ENCODE measurements at places on chromosomes 13 and 19.

DNA sequence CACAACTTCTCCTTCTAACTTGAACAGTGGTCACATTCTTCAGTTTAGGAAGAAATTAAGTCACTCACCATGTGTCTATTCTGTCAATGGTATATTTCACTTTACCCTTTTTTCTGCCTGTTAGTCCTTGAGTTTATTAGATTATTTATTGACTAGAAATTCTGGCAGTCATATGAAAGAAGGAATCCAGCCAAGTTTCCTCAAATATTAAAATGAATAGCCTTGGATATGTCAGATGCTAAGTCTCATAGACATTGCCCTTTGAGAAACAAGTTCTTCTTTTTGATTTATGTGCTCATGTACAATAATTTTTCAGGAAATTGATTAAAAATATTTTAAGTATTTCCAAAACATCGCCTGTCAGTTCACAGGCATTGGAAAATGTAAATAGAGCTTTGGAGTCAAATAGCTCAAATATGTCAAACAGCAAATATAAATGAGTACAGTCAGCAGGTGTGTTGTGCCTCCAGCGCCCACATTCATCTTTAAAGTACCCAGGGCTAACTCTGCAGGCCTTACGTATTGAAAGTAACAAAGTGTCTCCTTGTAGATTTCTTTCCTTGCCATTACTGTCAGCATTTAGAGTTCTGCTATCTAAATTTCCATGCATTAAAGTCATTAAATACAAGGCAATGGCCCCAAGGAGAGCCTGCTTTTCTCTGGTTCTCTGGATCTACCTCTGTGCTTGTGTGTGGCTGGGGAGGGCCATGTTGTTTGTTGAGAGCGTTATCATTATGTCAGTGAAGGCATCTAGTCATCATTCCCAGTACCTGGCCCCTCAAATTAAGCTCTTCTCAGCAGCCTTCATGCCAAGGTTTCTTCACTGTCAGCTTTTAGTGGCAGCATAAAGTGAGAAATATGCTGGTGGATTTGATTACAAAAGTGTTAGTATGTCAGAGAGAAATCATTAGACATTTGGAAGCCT lies 76.3 kb upstream of the TRPC4 start:
- no peak for DNase-seq

DNA sequence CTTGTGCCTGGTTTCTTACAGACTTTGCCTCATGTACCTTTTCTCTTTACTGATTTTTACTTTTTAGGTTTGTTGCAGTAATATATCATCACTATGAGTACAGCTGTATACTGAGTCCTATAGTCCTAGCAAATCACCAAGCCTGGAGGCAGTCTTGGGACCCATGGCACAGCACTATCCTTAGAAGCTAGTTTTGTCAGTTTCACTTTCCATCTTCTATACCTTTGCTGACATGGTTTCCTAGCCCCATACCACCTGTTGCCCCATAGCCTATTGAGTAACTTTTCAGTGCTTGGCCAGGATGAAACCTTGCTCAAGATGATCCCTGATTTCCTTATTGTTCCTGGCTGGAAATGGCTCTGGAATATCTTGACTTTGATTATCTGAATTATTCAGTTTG lies 826.4 kb downstream of the GPC5 start:
- DNase-seq, result no peak

GRCh38 chr13:73058432-73058735 lies 421 bp upstream of the KLF5 start:
- no peak for DNase-seq

GRCh38 chr19:55483706-55484592 lies 1.0 kb upstream of the NAT14 start:
- DNase-seq, result no peak

- DNase-seq, result no peak
These were observed 146.3 kb downstream of the TM9SF2 start for GRCh38 chr13:99647596-99647985.

DNA sequence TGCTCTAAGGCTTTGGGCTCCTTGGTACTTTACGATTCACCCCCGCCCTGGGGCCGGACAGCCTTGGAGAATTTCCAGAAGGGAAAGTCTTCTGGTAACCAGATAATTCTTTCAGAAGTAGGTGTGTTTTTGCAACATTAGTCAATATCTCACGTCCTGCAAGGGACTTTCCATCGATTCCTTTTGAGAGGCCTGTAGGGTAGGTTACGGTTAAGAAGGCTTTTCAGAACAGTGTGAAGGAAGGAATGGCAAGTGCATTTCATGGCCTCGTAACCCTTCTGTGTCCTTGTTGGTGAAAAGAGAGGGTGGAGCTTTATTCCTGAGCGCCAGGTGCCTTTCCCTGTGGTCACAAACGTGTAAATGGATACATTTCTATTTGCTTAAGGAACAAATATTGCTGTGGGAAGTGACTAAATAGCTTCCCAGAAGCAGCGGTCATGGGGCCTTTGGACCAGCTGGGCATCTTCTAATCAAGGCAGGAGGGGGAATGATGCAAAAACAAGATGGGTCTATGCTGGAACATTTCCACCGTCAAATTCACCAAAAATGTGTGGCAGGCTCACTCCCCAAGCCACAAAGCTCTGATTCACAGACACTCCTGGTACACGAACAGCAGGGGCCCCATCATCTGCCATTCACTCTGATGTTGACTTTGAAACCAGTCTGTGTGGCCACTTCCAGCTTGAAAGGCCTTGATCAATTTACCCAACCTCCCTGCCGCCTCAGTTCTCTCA lies 99.2 kb downstream of the ANKRD10 start:
- DNase-seq, result no peak

- peak; percentile 42 for DNase-seq
These were observed at the start of gene GSX1 for GRCh38 chr13:27792393-27793218. Gene GSX1, plus strand, starts transcription at chr13:27792483. Its CDS starts 208 bp downstream, at chr13:27792691.

DNA sequence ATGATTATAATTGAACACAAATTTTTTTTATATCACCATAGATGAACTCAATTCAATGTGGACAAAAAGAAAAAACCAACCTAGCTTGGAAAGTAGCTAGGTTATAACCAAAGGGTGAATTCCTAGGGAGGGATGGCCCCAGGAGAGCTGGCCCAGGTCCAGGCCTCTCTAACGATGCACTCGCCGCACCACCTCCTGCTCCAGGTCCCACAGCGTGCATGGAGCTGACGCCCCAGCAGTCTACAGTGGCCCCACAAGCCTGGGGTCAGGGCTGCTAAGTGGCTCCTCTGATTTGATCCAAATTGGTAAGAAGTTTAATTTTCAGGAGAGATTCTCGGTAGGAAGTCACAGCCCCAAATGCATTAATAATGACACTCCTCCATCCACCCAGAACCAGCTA lies 48.8 kb downstream of the TSHZ3 start:
- DNase-seq, result no peak

- no peak for DNase-seq
These were observed 13.9 kb upstream of the GNA11 start for GRCh38 chr19:3080286-3080685.

DNA sequence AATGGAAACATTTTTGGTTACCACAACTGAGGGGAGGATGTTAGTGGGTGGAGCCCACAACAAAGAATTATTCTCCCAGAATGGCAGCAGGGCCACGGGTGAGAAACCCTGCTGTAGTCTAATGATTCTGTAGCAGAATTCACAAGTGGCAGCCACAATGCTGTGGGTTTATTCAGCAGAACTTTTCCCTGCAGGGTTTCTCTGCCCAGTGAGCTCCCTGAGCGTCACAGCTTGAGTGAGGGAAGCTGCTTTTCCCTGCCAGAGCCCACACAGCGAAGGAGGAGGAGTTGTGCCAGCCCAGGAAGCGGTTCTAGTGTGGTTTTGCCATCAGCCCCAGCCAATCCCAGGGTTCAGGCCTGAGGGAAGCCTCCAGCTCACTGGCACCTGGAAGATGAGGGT lies 4.4 kb downstream of the ATP12A start:
- DNase-seq, result peak; percentile 9

- no peak for DNase-seq
These were observed 6.8 kb upstream of the GTF2F2 start for GRCh38 chr13:45113233-45114224.

- DNase-seq, result no peak
These were observed 288.5 kb downstream of the NALCN start for GRCh38 chr13:101127741-101128353.

- DNase-seq, result no peak
These were observed 25.1 kb downstream of the AP1M1 start for GRCh38 chr19:16222806-16223205.

DNA sequence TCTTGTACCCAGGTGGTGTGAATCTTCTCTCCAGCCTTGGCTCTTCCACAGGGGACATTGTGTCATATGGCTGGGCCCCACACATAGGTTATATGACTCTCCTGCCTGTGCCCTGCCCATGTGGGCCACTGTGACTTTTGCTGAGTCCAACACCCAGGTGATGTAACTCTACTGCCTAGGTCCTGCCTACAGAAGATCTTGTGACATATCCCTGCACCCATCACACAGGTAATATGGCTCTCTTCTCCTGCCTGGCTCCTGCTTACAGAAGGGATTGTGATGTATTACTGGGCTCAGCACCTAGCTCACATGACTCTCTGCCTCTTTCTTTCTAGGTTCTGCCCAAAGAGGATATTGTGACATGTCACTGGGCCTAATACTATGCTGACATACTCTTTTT lies 19.5 kb upstream of the ZNF429 start:
- no peak for DNase-seq

- no peak for DNase-seq
These were observed 1317.1 kb downstream of the SLITRK1 start for GRCh38 chr13:82565201-82565600.

DNA sequence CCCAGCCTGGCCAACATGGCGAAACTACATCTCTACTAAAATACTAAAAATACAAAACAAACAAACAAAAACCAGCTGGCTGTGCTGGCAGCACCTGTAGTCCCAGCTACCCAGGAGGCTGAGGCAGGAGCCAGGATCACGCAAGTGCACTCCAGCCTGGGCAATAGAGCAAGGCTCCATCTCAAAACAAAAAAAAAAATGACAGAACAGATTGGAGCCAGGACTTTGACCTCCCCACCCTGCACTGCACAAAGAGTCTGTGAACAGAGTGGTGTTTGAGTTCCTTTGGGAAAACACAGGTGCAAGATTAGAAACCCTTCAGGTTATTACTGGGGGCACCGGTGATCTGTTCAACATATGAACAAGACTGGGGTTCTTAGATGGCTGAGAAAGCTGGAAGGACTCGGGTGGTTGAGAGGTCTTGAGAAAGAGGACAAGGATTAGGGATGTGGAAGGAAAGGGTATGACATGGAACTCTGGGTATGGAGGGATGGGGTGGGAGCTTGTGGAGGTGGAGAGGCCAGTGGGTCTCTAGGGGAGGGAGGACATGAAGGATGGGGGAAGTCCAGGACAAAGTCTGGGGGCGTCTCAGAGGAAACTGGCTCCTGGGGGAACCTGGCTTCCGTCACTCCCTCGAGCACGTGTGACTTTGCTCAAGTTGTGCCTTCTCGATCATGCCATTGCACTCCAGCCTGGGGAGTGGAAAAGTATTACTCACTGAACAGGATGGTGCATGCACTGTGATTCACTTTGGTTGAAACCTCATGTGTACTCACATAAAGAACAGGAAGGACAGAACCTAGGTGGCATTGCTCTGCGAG lies 25.9 kb downstream of the RCN3 start:
- DNase-seq, result peak; percentile 49

DNA sequence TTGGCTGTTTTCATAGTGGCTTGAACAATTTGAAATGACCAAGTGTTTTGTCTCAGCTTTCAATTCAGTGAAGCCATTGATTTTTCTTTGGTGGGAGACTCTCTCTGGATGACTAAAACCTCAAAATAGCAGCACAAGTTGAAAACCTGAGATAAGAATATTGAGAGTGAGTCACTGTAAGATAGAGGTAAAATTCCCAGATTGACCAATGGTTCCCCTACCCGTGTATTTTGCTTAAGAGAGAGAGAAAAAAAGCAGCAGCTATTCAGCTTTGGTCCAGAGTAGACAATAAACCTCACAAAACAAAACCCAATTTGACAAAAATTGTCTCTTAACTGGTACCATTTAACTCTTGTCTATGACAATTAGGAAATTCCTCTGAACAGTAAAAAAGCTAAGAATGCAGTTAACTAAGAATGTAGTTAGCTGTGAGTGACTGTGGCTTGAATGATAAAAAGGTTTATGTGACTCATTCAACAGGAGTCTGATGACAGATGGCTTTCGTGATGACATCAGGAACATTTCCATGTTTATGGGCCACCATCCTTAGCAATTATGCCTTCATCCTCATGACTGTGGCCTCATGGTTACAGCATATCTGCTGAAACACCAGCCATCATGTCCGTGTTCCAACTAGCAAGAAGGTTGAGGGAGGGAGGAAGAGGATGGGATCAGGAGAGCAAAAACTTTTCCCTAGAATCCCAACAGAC lies 356.9 kb downstream of the NDFIP2 start:
- DNase-seq, result no peak

DNA sequence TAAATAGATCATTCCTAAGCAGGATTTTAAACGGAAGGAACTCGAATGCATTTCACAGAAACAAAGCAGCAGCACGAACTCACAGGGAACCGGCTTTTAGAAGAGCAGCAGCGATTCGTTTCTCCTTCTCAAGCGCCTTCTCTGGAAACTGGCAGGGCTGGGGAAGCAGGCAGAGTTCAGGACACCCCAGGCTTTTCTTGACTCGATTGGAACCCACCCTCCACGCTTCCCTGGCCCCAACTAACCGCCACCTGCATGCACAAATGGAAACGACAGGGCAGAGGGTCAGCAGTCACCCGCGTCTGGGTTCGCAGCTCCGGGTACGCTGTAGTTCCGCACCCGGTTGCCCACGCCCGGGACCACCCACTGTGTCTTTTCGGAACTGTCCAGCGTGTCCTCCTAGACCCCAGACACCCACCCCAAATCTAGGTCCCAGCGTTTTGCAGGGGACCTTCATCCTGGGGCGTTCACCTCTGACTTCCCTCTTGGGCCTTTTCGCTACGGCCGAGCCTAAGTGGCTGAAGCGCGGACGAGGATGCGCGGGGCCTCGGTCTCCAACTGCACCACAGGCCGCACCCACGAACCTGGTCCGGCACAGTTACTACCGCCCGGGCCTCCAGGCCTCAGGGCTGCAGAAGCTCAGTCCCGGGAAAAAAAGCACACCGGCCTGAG lies 500 bp downstream of the ZFP30 start:
- DNase-seq, result peak; percentile 7

DNA sequence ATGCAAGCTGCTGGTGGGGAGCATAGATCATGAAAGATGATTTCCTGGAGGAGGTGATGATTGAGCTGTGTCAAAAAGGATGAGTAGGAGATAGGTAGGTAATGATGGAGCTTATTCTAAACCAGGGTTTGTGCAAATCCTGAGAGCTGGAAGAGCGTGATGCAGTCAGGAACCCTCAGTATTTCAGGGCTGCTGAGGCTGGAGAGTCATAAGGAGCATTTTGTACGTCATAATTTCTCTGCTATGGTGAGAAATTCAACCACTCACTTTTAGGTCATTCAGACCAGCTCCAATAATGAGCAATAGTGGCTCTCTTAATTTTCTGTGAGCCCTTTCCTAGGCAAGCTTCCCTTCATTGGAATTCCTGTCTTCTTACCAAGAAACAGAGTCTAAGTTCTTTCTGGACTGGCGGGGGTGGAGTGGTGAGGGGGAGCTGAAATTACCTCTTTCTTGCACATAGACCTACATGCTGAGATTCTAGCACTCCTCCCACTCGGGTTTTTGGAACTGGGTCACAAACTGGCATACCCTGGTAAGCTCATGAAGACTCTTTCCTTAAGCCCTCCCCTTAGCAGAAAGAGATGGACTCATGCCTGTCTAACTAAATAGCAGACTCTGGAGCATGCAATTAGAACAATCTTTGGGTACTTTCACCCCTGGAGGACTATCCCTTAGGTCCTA lies 62.2 kb upstream of the MYCBP2 start:
- no peak for DNase-seq

Measured in stimulated activated CD4-positive, alpha-beta T cell treated with anti-CD3 and anti-CD28 coated beads, Interleukin-4, amount 100 ng/mL, for 4 hours (primary cell).